Fibroblast of the conjunctiva (primary cell): ENCODE measurements at places on chromosomes 6 and 20.

DNA sequence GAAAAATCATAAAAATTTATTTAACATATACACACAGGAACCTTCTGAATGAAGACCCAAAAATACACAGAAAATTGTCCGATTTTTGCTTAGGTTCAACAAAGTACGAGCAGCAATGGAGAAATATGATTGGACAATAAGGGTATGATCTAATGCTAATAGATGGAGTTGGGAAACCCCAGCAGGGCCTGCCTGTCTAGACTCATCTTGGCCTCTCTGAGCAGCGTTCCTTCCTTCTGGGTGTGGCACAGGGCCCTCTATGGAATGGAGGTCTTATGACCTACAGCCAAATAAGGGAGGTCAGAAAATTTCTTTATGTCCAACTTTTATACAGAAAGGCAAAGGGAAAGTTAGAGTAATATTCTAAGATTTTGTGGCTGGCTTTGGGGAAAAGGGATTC is 27.7 kb upstream of the ENPP4 start:
- DNase-seq, result no peak

GRCh38 chr6:168107191-168107983 is 28.4 kb upstream of the FRMD1 start:
- no peak for DNase-seq

GRCh38 chr20:57240581-57241362 is 25.7 kb downstream of the BMP7 start:
- DNase-seq, result no peak

DNA sequence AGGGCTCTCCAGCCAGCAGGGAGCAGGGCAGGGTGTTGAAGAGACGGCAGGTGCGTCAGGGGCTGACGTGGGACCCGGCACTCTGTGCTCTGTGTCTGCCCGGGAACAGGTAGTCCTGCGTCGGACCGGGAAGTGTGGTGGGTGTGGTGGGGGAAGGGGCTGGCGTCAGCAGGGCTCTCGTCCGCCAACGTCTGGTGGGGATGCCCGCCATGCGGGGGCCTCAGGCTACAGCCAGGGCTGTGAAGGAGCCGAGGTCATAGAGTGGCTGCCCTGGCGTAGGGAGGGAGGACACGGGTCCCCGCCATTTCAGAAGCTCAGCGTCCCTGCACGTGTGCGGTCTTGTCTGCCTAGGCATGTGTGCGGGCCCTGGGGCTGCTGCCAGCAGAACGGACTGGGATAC is 25.3 kb downstream of the DNAJC5 start:
- DNase-seq, result no peak

GRCh38 chr6:155341130-155341828 is 27.0 kb upstream of the TFB1M start:
- DNase-seq, result no peak
